NCI-H187 (cell line): ENCODE measurements at places on chromosomes 3 and 15.

DNA sequence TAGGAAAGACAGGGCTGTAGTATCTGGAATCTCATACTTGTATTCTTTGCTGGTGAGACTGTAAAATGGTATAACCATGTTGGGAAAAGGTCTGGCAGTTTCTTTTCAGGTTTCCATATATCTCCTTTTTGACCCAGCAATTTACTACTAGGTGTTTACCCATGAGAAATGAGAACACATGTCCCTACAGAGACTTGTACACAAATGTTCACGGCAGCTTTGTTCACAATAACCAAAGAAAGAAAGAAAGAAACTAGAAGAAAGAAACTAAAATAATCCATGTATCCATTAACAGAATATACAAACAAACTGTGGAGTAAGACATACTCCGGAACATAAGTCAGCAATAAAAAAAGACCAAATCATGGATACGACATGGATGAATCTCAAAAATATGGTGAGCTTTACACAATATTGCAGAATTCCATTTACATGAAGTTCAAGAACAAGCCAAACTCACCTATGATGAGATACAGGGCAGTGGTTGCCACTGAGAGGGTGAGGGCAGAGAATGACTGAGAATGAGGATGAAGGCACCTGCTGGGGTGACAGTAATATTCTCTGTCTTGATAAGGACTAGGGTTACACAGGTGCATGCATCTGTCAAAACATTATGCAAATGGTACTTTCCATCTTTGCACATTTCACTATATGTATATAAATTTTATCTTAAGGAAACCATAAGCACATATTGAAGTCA, 2.7 kb downstream of the RFTN1 start:
- no peak for DNase-seq

DNA sequence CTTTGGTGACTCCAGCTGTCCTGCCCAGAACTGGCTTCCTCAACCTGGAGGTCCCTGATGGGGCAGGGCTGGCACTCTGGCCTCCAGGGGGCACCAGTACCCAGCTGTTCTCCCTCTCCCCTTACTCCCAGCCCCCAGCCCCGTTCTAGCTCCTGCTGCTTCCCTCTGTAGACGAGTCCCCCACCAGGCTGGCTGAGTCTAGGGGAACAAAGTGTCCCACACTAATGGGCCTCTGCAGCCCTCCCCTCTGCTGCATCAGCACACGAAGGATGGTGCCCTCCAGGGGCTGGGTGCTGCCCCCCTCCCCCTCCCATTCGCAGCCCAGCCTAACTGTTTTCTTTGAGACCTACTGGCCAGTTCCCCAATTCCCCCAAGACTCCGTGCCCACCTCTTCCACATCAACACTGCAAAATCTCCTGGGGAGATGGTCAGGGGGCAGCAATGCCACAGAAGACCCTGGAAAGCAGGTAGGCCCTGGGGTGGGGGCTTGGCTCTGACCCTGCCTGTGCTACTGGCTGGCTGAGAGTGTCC, 4.2 kb downstream of the RHCG start:
- DNase-seq, result no peak

DNA sequence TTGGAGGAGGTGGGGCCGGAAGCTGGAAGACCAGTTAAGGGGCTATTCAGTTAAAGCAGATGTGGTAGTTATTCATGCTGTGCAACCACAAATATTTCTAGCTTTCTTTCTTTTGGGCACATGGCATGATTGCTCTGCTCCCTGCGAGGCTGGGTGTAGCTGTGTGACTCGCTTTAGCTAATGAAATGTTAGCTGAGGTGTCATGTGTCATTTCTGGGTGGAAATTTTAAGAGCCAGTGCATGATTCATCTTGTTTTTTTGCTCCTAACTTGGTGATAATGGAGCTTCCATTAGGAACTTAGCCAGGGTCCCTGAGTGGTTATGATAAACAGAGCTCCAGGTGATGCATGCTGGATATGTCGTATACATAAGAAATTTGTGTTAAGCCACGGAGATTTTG, 300.6 kb downstream of the SATB1 start:
- DNase-seq, result no peak

GRCh38 chr3:177828208-177828565, 630.9 kb upstream of the TBL1XR1 start:
- no peak for DNase-seq

DNA sequence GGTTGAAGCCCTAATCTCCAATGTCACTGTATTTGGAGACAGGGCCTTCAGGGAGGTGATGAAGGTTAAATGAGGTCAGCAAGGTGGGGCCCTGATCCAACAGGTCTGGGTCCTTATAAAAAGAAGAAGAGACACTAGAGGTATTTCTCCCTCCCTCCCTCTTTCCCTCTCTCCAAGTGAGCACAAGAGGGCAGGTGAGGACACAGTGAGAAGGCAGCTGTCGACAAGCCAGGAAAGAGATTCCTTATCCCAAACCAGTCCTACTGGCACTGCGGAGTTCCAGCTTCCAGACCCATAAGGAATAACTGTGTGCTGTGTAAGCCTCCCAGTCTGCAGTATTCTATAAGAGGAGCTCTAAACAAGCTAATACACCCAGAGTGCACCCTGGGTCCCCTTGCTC, 134.7 kb downstream of the ADAMTS17 start:
- no peak for DNase-seq

GRCh38 chr3:187839422-187839821, 94.2 kb upstream of the BCL6 start:
- DNase-seq, result no peak

- no peak for DNase-seq
Observed at GRCh38 chr3:186239321-186239720, 122.7 kb downstream of the DGKG start.

- DNase-seq, result no peak
Observed at GRCh38 chr15:63277893-63278456, 570 bp downstream of the APH1B start.

- DNase-seq, result no peak
Observed at GRCh38 chr15:29765898-29766527, 56.3 kb downstream of the TJP1 start.

DNA sequence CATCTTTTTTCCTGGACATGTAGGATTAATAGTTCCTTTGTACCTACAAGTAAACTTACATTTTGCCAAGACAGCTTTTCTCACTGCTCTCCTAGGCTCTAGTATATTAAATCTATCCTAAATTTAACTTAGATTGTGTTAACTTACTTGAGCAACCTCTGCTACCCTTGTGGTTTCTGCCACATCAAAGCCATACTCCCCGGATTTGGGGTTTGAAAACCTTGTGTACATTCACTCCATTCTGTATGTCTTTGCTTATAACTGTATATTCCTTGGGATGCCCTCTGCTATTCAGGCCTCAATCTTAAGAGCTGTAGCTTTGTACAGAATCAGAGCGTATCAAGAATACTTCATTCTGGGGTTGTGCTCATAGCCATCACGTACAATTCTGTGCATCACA, 60.4 kb downstream of the ARIH1 start:
- no peak for DNase-seq

- no peak for DNase-seq
Observed at GRCh38 chr3:177263615-177264368, 66.5 kb upstream of the TBL1XR1 start.

DNA sequence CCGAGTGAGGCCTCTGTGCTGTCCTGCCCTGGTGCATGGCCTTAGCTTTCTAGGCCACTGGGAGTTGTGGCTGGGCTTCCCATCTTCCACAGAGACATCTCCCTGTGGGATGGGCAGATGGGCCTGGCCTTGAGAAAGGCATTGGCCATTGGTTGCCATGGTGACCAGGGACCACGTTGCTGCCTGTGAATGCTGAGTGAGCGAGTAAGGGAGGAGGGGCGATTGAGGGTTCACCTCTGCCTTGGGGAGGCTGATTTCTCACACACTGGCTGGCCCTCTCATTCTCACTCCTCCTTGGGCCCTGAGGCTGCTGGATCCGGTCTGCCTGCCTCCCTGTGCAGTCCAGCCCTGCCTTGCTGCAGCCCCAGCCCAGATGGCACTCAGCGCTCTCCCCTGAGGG, 26.4 kb upstream of the DOCK3 start:
- no peak for DNase-seq

GRCh38 chr3:167116120-167116922, 263.8 kb downstream of the ZBBX start:
- DNase-seq, result no peak

- DNase-seq, result no peak
Observed at GRCh38 chr3:174153871-174154270, 705.3 kb upstream of the NAALADL2 start.

- no peak for DNase-seq
Observed at GRCh38 chr15:25058080-25058785, 103.4 kb downstream of the SNRPN start.

DNA sequence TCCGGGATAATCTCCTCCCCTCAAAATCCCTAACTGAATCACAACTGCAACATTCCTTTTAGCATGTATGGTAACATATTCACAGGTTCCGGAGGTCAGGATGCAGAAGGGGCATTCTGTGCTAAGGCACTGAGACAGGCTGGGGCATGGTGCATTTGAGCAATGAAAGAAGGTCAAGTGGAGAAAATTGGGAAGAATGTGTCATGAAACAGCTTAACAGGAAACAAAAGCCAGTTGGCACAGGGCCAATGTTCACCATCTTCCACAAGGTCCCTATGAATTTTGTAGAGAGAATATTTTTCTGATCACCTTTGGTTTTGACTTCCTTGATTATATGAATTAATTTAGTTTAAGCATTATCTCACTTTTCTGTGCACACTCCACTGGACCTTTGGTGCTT, 587.7 kb upstream of the NR2F2 start:
- DNase-seq, result no peak

DNA sequence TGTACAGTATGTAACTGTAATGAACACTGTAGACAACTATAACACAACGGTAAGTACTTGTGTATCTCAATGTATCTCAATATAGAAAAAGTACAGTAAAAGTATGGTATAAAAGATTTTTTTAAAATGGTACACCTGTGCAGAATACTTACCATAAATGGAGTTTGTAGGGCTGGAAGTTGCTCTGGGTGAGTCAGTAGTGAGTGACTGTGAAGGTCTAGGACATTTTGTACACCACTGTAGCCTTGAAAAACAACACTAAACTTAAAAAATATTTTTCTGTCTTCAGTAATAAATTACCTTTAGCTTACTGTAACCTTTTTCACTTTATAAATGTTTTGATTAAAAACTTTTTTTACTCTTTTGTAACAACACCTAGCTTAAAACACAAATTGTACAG, 142.9 kb downstream of the ATG7 start:
- DNase-seq, result no peak

- DNase-seq, result no peak
Observed at GRCh38 chr3:51102396-51102795, 282.7 kb upstream of the MANF start.

- no peak for DNase-seq
Observed at GRCh38 chr3:150472421-150472820, 64.3 kb downstream of the TSC22D2 start.

DNA sequence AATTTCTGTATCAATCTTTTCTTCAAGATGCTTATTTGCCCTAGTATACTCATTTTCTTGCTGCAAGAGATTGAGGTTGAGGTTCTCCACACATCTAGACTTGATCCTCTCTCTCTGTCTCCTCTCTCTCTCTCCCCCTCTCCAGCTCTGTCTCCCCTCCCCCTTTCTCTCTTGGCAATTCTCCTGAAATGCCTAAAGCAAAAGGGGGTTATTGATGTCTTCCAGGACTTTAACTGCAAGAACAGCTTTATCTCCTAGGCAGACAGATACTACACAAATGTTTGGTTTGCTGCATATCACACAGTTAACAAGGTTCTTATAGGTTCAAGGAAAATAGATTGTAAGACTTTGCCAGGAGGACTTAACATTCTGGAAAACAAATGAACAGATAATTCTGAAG, 52.1 kb downstream of the TMEM212 start:
- DNase-seq, result no peak

GRCh38 chr3:58657036-58657520, 9.5 kb downstream of the FAM3D start:
- DNase-seq, result no peak

DNA sequence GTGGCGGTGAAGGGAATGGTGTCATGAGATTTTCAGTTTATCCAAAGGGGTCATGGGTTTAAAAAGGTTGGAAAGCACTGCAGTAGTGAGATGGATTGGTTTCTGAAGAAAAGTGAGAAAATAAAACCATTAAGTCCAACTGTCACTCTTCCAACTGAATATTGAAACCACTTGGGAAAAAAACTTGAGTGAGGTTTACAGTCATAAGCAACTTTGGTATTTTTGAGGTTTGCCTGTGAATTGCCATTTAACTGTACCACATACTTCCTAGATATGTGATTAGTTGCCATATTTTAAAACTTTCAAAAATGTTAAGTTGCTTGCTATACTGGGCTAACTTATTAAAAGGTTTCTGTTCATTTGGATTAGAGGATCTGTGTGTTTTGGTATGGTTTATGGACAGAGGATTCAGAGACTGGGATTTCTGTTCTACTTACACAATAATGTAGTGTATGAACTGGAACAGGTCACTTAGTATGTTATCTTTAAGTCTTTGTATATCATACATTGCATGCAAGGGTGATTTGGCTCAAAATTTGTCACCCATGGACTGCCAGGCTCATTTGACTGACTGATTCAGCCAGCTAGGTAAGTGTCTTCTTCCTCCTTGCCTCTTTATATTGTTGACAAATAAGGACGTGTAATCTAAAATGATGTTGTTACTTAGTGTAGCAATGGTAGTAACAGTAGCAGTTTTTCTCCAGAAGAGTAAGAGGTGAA, 201.4 kb upstream of the EOMES start:
- no peak for DNase-seq
